Effector memory CD4-positive, alpha-beta T cell (primary cell): ENCODE measurements at places on chromosomes 6 and 20.

- no peaks in the 10 kb centered on the region for H3K4me1 ChIP-seq
- DNase-seq: no peak
- H3K27ac ChIP-seq: no peak overlapping the region
- H3K4me3 ChIP-seq: no peak overlapping the region
These were observed 301.2 kb upstream of the SGK1 start for GRCh38 chr6:134619077-134619476.

GRCh38 chr20:46420878-46421277, 14.5 kb upstream of the ELMO2 start:
- no peaks in the 10 kb centered on the region for H3K4me1 ChIP-seq
- no peak overlapping the region for H3K4me3 ChIP-seq
- no peaks in the 10 kb centered on the region for H3K27me3 ChIP-seq
- DNase-seq: no peak
- H3K27ac ChIP-seq: no peak overlapping the region

GRCh38 chr6:144195671-144196270, 45.5 kb downstream of the STX11 start:
- H3K27ac ChIP-seq: no peak overlapping the region
- DNase-seq: no peak
- H3K4me1 ChIP-seq: no peaks in the 10 kb centered on the region
- no peaks in the 10 kb centered on the region for H3K27me3 ChIP-seq

DNA sequence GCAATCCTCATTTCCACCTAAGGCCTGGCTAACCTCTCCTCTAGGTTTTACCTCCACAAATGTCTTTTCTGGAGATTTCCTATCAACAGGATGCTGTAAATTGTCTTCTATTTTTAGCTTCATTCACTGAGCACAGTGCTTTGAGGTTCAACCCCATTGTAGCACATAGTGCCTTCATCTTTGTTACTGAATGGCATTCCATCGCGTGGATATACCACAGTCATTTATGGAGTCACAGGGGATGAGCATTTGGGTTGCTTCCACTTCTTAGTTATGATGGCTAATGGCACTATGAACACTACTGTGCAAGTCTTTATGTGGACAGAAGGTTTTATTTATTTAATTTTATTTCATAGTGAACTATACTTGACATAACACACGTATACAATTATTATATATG, 387.1 kb downstream of the SMOC2 start:
- H3K27me3 ChIP-seq: no peaks in the 10 kb centered on the region
- no peaks in the 10 kb centered on the region for H3K4me1 ChIP-seq
- H3K4me3 ChIP-seq: no peak overlapping the region

DNA sequence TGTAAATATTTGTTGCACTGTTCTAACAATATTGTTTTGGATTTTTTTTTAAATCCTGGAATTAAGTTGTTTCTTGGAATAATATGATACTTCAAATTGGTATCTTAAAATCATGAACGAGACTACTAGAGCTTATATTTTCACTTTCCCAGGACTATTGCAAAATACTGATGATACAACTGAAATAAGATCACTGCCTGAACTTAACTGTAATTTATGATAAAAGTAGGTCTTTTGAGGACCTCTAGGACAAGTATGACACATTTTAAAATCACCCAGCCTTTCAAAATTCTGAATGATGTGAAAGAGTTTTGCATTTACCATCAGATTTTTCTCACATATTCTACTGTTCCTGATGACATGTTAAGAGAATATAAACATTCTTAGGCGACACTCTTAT, 8.6 kb upstream of the UBE2J1 start:
- DNase-seq: no peak
- no peaks in the 10 kb centered on the region for H3K27me3 ChIP-seq
- peaks cover 4% of the 10 kb centered on the region for H3K4me1 ChIP-seq
- no peak overlapping the region for H3K4me3 ChIP-seq
- no peak overlapping the region for H3K27ac ChIP-seq

GRCh38 chr20:57619051-57619831, 985 bp downstream of the ZBP1 start:
- peaks cover 62% of the 10 kb centered on the region for H3K4me1 ChIP-seq
- no peaks in the 10 kb centered on the region for H3K27me3 ChIP-seq

- H3K27ac ChIP-seq: no peak overlapping the region
- no peak for DNase-seq
- H3K4me1 ChIP-seq: no peaks in the 10 kb centered on the region
- H3K4me3 ChIP-seq: no peak overlapping the region
These were observed 10.9 kb upstream of the KIAA1586 start for GRCh38 chr6:57035549-57035948.

- no peak overlapping the region for H3K27ac ChIP-seq
- no peaks in the 10 kb centered on the region for H3K36me3 ChIP-seq
- no peaks in the 10 kb centered on the region for H3K27me3 ChIP-seq
- DNase-seq: no peak
- H3K4me3 ChIP-seq: no peak overlapping the region
- H3K4me1 ChIP-seq: no peaks in the 10 kb centered on the region
These were observed 176.3 kb downstream of the BACH2 start for GRCh38 chr6:90120327-90120726.

- H3K4me1 ChIP-seq: peaks cover 7% of the 10 kb centered on the region
- no peaks in the 10 kb centered on the region for H3K27me3 ChIP-seq
- no peak overlapping the region for H3K4me3 ChIP-seq
- no peak overlapping the region for H3K27ac ChIP-seq
- no peaks in the 10 kb centered on the region for H3K36me3 ChIP-seq
These were observed 79.4 kb downstream of the ZDHHC14 start for GRCh38 chr6:157460182-157460999.

- no peak overlapping the region for H3K4me3 ChIP-seq
- H3K27me3 ChIP-seq: no peaks in the 10 kb centered on the region
- H3K4me1 ChIP-seq: no peaks in the 10 kb centered on the region
- no peak for DNase-seq
These were observed 17.8 kb upstream of the ASF1A start for GRCh38 chr6:118876198-118876597.
